ENCODE measurements at places on chromosomes 7 and 10.

DNA sequence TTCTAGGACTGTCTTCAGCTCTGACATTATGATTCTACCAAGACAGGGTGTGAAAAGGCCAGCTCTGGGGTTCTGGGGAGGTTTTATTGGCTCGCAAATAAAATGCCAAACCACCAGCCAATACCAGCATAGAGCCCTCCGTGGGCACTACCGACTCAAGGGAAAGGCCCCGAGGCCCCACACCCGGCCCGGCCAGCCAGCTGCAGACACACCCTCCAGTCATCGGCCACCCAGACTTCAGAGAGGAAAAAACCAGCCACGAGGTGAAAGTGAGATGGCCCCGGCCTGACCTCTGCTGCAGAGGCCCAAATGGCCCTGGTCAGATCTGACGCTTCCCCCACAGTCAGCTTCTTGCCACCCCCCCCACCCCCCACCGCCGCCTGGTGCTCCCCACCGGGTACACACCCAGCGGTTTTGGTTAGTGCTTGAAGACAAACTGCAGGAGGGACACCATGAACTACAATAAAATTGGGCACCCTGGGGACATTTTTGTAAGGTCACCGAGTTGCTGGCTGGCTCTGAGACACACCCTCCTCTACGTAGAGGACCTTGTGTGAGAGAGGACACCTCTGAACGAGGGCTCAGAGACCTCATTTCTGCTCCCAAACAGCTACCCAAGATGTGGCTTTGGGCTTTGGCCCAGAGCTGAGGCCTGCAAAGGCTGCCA is 79.9 kb downstream of the PRKAG2 start:
- DNase-seq, result no peak

- no peak for DNase-seq
Observed at GRCh38 chr7:7271094-7271874, 88.9 kb downstream of the C1GALT1 start.

DNA sequence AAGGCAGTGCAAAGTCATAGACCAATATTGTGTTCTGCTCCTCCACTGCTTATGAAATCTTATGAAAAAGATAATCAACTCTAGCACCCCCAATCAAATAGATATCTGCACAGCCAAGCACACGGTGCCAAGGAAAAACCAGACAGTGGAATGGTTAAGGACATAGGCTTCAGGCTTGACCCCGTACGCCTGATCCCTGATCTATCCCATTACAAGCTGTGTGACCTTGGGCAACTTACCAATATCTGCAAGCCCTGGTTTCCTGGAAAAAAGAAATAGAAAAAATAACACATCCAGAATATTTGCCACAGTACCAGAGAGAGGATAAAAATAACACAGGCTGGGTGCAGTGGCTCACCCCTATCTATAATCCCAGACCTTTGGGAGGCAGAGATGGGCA is 56.9 kb downstream of the GRB10 start:
- DNase-seq, result no peak

- no peak for DNase-seq
Observed at GRCh38 chr7:91787931-91788330, 92.6 kb downstream of the MTERF1 start.

GRCh38 chr7:151742713-151743480 is 134.0 kb downstream of the PRKAG2 start:
- no peak for DNase-seq
